ENCODE measurements at places on chromosomes 3 and 15.
A peak's percentile ranks its signal among the peaks of the same experiment; 100 is the strongest.

GRCh38 chr15:46296797-46297196 lies 662.0 kb downstream of the SQOR start:
- no peaks in the 10 kb centered on the region for H3K4me1 ChIP-seq
- H3K27ac ChIP-seq = no peak overlapping the region
- no peaks in the 10 kb centered on the region for H3K27me3 ChIP-seq
- no peaks in the 10 kb centered on the region for H3K36me3 ChIP-seq
- no peak overlapping the region for H3K4me3 ChIP-seq
- DNase-seq = no peak

DNA sequence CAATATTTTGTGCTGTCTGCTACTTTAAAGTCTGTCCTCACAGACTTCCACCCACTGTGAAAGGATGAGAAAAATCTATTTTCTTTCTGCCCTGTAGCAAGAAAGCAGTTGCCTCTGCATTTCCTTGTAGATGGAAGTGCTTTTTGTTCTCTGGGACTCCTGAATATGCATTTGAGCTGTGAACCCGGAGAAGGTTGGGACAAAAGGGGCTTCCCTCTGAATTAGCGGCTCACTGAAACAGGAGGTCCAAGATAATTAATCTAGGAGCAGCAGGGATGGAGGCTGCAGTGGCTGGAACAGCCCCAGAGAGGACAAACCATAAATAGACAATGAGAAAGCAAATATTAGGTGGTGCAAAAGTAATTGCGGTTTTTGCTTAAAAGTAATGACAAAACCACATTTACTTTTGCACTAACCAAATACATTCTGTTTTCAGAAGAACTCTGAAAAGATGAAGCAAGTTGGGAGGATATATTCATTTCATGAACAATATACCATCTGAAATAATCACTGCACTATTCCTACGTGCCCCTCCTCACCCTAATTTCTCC lies 143.4 kb upstream of the KBTBD8 start:
- H3K4me3 ChIP-seq = no peak overlapping the region
- H3K27me3 ChIP-seq = no peaks in the 10 kb centered on the region
- no peaks in the 10 kb centered on the region for H3K36me3 ChIP-seq
- no peak overlapping the region for H3K27ac ChIP-seq
- no peaks in the 10 kb centered on the region for H3K4me1 ChIP-seq
- DNase-seq = no peak

- H3K4me1 ChIP-seq = peaks cover 44% of the 10 kb centered on the region
- no peaks in the 10 kb centered on the region for H3K27me3 ChIP-seq
- H3K36me3 ChIP-seq = no peaks in the 10 kb centered on the region
- H3K27ac ChIP-seq = no peak overlapping the region
- no peak overlapping the region for H3K4me3 ChIP-seq
These were observed 51.1 kb downstream of the CHST2 start for GRCh38 chr3:143170676-143171075.

DNA sequence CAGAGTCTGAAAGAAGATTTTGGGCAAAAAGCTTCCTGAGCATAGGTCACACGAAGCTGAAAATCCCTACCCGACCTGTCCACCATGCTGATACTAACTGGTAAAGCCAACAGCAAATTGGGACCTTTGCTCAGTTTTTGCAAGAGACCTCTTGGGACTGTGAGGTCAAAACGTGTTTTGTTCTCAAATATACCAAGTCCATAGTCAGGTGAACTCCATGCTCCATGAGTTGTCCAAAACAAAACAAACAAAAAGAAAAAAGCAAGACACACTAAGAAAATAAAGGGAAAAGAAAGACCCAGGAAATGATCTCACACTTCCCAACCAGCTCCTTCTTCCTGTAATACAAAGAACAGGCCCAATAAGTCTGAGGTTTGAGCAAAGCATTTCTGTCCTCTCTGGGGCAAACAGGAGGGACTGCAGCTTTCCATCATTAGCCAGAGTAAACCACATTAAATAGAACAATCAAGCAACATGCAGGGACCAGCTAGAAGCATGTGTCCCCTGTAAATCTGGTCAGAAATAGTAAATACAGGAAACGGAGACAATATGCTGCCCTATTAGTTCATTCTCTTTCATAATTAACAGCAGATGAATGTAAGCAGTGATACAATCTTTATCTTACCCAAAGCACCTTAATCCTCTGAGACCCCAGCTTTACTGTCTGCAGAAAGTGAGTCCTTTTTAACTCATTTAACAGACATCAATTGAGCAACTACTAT lies 125.0 kb upstream of the LIPC start:
- no peaks in the 10 kb centered on the region for H3K4me1 ChIP-seq
- no peaks in the 10 kb centered on the region for H3K36me3 ChIP-seq
- H3K4me3 ChIP-seq = no peak overlapping the region
- H3K27ac ChIP-seq = no peak overlapping the region
- DNase-seq = no peak

DNA sequence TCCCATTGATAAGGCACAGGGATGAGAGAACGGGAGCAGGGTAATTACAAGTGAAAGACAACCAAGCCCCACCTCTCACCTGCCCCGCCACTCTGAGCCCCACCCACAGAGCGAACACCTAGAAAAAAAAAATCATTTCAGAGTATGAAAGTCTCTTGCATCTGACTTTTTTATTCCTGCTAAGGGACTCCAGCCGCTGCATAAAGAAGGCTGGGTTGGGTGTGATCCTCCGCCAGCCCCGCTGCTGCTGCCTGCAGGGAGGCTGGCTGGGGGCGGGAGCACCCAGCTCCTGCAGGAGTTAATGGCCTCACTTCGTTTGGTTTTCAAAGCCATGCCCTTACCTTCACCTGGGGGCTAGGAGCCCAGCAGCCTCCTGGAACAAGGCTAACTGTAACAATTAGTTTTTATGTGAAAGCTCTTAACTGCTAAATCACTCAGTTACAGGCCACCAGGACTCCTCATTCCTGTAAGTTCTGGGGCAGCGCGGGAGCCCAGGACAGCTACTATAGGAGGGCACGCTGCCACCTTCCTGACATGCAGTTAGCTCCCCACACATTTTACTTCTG lies 78.0 kb upstream of the SNRPA1 start:
- no peaks in the 10 kb centered on the region for H3K36me3 ChIP-seq
- DNase-seq = peak; percentile 28
- H3K27me3 ChIP-seq = peaks cover 2% of the 10 kb centered on the region
- H3K4me3 ChIP-seq = no peak overlapping the region
- H3K27ac ChIP-seq = no peak overlapping the region

GRCh38 chr15:90348456-90348855 lies 3.6 kb upstream of the ZNF774 start:
- H3K4me1 ChIP-seq = peaks cover 5% of the 10 kb centered on the region
- H3K27me3 ChIP-seq = peaks cover 2% of the 10 kb centered on the region
- no peak overlapping the region for H3K4me3 ChIP-seq
- no peak overlapping the region for H3K27ac ChIP-seq

GRCh38 chr15:65612616-65612946 lies 1.6 kb upstream of the INTS14 start:
- H3K4me3 ChIP-seq = no peak overlapping the region
- H3K27ac ChIP-seq = no peak overlapping the region
- no peak for DNase-seq
- peaks cover 7% of the 10 kb centered on the region for H3K4me1 ChIP-seq

DNA sequence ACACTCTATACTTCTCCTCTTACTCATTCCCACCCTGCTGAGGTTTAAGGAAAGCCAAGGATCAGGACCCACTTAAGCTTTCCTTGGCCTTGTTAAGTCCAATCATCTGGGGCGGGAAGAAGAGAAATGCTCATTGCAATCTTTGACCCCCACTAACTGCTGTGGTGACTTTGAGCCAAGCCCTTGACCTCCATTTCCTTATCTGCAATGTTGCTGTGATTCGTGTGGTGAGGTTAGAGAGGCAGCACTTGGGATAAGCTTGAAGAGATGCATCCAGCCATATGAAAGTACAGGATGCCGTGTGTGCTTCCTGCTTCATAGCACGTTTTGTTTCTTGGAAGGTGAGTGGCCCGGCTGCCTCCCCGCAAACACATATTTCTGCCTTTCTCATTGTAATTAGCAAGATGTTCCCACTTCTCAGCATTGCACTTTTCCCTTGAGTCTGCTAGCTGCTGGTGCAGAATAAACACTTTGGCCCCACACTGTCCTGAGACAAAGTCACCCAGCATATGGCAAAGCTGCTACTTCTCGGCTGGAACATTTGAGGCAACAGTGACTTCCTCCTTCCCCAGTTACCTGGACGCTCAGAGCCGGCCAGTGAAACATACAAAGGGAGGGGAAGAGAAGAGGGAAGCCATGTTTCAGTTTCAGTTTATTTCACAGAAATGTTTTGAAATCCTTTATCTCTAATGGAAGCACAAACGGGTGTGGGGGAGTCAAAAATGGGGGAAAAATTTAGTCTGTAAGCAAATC lies 10.5 kb upstream of the NUDT16 start:
- DNase-seq = peak; percentile 35
- H3K36me3 ChIP-seq = no peaks in the 10 kb centered on the region
- peaks cover 8% of the 10 kb centered on the region for H3K4me1 ChIP-seq
- H3K4me3 ChIP-seq = no peak overlapping the region

DNA sequence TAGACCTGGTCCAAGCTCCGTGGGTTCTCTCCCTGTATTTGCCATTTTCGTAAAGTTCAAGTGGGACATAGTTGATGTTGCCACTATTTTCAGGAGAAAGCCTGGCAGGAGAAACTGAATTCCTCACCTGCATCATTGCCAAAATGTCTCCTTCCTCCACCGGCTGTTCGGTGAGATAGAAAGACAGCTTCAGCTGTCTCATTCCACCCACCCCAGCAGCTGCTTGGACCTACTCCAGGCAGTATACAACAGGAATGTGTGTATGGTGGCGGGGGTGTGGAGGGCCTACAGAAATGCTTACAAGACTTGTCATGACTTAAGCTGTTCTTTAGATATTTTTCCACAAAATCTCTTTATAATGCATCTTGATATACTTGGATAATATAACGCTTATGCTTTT lies 132.7 kb upstream of the RAP2B start:
- no peaks in the 10 kb centered on the region for H3K4me1 ChIP-seq
- no peak overlapping the region for H3K27ac ChIP-seq
- no peaks in the 10 kb centered on the region for H3K36me3 ChIP-seq
- H3K4me3 ChIP-seq = no peak overlapping the region

DNA sequence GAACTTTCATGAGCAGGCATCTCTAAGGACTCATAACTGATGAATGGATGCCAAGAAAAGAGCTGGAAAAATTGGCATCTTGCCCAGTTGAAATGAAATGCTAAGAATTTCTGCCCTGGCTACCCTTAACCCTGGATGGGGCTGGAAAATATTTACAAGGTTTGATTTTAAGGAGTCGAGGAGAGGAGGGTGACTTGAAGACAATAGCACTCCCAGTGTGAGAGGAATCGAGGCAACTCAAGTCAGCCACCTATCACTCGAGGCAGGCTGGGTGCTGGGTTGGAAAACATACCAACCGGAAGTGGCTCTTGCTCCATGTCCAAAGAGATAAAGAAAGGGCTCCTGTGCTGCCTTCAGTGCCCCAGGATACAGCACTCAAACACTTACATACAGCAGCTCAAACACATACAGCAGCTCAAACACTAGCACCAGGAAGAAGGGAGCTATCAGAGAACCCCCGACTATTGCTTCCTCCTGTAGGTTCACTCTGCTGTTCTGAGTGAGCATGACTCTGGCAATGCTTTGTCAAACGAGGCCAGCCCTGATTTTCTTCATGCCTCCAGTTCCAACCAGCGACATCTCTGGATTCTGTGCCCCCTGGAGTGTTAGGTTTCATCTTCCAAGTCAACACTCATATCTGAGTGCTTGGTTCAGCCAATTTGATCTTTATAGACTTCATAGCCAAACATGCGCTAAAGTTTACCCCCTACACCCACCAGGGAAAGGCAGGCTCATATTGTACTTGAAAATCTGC lies 4.9 kb downstream of the PRICKLE2 start:
- no peaks in the 10 kb centered on the region for H3K36me3 ChIP-seq
- H3K27ac ChIP-seq = no peak overlapping the region
- no peaks in the 10 kb centered on the region for H3K4me1 ChIP-seq
- H3K27me3 ChIP-seq = no peaks in the 10 kb centered on the region
- no peak for DNase-seq

DNA sequence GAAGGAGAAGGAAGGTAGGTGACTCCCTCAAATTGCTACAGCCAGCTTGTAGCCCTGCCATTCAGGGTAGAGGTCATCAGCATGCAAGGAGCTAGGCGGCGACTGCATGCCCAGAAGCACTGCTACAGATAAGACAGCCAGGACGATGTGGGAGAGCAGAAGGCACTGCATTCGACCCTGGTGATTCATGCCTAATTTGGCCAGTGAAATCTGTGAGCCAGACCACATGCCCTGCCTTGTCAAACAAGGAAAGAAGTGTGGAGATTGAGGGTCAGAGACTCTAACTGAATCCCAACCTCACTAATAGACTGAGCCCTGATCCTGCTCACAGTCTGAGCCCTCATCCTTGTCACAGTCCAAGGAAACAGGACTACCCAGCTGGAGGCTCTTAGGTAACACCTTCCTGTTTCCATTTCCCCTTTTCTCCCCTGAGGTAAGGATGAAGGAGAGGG lies 86.6 kb downstream of the LINGO1 start:
- DNase-seq = peak; percentile 91
- no peak overlapping the region for H3K27ac ChIP-seq
- peaks cover 19% of the 10 kb centered on the region for H3K4me1 ChIP-seq
- no peak overlapping the region for H3K4me3 ChIP-seq
- H3K27me3 ChIP-seq = no peaks in the 10 kb centered on the region

DNA sequence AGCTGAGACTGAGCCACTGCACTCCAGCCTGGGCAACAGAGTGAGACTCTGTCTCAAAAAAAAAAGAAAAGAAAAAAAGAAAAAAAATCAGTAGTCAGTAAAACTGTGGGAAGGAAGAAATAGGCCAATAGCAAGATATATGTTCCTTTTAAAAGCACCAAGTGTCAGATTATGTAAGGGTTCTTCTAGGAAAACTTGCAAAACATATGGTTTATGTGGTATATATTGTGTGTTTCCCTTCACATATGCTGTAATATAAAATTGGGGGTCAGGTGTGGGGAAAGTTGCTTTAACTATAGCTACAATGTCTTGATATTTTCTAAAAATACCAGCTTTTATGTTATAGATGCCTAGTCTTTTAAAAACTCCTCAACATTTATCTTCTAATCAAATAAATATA lies 64.6 kb downstream of the ESYT3 start:
- no peak overlapping the region for H3K4me3 ChIP-seq
- no peak for DNase-seq
- no peaks in the 10 kb centered on the region for H3K27me3 ChIP-seq
- peaks cover 7% of the 10 kb centered on the region for H3K36me3 ChIP-seq

DNA sequence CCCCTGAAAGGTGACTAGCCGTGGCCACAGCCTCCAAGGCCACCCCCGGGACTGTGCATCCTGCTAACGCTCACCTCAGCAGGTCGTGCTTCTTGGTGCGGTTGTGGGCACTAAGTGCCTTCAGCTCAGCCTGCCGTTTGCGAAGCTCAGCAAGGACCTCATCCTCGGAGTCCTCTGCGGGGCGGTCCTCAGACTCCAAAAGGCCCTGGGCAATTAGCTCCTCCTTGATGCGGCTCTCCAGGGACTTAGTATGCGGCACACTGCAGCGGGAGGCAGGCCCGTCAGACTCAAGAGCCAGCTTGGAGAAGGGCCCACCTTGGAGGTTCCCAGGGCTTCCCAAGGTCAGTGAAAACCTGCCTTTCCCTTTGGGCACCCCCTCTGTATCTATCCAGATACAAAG lies 8.3 kb downstream of the TADA3 start:
- no peaks in the 10 kb centered on the region for H3K27me3 ChIP-seq
- H3K36me3 ChIP-seq = peaks cover 11% of the 10 kb centered on the region
- no peak overlapping the region for H3K4me3 ChIP-seq
- H3K27ac ChIP-seq = no peak overlapping the region
- no peak for DNase-seq

Measured in common myeloid progenitor, CD34-positive (primary cell).